ENCODE measurements at places on chromosomes 12 and 14.

- DNase-seq, result no peak
Measured at GRCh38 chr14:36226164-36226563, 49.6 kb upstream of the PTCSC3 start.

- DNase-seq, result no peak
Measured at GRCh38 chr14:105005929-105006830, 14.7 kb downstream of the CDCA4 start.

DNA sequence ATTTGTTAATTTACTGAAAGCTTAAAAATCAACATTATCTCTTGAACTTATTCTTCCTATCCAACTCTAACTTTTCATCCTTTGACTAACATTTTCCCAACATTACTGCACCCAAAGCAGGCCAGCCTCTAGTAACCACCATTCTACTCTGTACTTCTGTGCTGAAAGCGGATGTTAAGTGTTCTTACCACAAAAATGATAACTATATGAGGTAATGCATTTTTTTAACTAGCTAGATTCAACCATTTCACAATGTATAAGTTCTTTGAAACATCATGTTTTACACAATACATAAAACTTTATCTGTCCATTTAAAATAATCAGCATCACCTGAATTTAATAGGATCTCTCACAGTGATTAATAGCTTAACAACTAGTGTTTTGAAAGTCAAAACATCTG, 468.5 kb upstream of the MGAT4C start:
- DNase-seq, result no peak

- DNase-seq, result no peak
Measured at GRCh38 chr12:50006754-50007442, 18.4 kb downstream of the RACGAP1 start.

DNA sequence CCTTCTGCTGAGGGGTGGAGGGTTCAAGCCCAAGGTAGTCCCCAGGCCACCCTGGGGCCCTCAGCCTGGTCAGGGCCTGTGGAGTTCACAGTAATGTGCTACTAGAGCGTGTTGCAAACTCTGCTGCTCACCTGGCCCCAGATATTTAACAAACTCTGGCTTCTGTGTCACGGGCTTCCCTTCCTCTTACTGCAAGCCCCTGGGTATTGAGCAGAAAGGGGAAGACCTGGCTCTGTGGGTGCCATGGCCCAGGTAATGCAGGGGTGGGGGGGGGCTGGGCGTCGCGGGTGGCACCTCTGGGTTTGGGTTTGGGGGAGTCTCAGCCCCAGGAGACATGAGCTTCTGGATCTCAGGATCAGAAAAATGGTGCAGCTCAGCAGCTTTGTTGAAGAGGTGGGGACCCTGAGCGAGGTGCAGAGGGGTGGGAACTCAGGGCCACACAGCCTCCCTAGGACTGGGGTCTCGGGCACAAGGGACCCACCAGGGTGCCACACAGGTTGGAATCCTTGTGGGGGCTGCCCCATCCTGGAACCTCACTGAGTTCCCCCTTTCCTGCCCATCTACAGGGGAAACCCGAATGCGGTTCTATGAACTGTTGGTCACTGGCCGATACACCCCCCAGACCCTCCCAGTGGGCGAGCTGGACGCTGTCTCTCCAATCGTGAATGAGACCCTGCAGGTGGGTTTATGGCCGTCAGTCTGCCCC, 4.0 kb downstream of the SETD1B start:
- no peak for DNase-seq

- DNase-seq, result no peak
Measured at GRCh38 chr12:64427988-64428387, 23.8 kb downstream of the XPOT start.

DNA sequence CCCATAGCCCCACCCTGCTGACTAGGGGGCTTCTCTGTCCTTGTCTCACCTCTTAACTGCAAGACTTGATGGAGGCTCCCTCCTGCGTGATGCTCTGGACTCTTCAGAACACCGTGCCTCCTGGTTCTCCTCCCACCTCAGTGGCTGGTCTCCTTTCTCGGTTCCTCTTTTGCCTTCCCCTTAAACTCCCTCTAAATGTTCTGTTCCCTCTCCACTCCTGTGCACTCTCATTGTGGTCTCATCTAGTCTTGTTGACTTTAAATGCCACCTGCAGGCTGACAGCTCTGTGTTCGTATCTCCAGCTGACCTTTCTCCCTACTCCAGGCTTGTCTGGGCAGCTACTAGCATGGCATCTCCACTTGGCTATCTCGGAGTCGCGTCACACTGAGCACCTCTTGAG, 28.3 kb downstream of the DYNC1H1 start:
- DNase-seq, result no peak

DNA sequence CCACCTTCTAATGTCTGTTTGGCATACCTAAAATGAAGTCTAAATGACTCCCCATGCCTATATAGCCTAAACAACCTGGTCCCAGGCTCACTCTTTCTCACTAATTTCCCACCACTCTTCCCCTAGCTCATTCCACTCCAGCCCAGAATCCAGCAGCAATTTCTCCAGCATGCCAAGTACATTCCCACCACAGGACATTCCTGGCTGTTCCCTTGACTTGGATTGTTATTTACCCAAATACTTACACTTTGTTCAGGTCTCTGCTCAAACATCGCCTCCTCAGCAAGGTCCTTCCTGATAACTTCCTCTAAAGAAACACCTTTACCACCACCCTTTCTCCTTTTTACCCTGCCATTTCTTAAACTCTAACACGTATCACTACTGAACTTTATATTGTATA, 743.4 kb downstream of the RPS29 start:
- no peak for DNase-seq

GRCh38 chr12:19709889-19710288, 270.6 kb downstream of the AEBP2 start:
- no peak for DNase-seq

Data from activated CD4-positive, CD25-positive, alpha-beta regulatory T cell (primary cell).